ENCODE measurements at places on chromosomes 6 and 20.

DNA sequence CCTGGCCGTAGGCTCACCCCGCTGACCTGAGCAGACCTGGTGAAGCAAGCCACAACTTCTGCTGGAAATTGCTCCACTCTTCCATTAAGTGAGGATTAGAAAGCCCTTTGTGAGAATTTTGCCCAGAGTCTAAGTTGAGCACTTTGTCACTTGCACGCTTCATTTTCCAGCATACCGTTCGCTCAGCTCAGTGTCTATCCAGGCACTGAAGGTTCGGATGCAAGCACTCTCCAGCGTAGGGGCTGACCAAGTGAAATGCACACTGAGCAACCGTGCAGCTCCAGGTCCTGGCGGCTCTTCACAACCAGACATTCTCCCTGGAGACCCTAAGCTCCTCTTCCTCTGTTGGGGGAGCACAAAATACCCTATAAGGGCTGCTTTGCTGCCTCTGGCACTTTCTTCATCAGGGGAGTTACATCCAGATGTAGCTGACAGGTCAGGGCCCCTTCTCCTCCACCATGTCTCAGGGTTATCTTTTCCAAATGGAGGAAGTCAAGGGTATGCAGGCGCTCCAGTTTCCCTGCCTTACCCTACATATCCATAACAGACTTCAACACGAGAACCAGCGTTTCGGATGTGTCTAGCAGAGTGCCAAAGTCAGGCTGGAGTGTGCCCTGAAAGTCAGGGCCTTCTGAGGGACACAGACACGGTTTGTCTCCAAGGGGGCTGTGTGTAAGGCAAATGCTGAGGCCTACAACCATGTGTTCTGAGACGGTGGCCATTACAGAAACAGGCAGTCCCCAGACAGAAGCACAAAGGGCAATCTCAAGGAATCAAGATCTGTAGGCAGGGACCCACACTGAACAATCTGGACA, 146.7 kb upstream of the AFDN start:
- DNase-seq: no peak

- DNase-seq: peak; percentile 89
These were observed 66.3 kb upstream of the CD93 start for GRCh38 chr20:23152308-23152892.

GRCh38 chr6:139996253-139996834, 621.9 kb upstream of the CITED2 start:
- no peak for DNase-seq

DNA sequence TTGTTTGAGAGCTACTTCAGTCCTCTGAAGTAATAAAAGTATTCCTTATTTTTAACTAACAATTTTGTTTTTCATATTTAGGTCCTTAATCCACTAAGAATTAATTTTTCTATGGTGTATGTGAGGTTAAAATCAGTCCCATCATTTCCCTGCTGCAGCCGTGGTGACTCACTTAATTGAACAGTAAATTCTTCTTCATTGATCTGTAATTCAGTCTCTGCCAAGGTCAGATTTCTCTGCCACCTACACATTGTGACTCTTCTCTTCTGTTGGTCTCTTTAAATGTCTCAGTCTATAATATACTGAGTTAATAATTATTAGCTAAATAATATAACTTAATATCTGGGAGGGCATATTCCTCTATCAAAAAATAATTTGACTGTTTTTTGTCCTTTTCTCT, 262.3 kb downstream of the UTRN start:
- DNase-seq: no peak

DNA sequence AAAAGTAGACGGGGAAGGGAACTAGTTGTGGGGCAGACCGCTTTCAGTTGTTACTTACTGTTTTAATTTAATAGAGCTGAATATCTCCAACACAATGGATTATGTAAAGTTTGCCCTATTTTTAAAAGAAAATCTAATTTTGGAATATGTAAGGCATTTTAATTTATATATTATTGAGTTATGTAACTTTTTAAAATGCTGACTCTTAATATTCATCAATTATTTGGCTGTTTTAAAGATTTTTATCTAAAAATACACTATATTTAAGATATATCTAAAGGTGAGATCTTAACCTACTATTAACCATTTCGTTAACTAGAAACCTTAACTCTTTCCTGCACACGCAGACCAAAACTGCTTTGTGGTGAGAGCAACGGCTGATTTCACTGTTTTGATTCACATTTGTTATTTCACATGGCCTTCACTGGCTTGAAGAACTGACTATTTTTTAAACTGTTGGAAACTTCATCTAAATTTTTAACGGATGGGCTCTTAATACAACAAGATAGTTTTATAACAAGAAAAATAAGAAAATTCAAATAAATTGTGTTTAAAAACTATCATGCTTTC, 87.9 kb downstream of the HUS1B start:
- DNase-seq: no peak

DNA sequence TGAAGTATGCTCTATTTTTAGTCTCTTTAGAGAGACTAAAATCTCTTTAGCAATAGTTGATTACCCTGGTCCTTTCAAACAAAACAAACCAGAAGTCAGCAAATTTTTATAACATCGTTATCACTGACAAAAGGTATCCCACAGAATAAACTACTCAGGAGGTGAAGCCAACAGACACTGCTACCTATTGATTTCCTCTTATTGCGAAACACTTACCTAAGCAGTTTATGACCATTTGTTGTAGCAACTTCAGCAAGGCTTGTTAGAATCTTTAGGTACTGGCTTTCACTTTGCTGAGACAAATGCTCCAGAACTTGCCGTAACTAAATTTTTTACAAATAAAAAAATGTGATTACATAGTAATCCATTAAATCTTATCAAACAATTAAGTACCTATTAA, 64.4 kb downstream of the HACE1 start:
- no peak for DNase-seq

GRCh38 chr6:155031091-155031490, 36.0 kb downstream of the TIAM2 start:
- DNase-seq: no peak

DNA sequence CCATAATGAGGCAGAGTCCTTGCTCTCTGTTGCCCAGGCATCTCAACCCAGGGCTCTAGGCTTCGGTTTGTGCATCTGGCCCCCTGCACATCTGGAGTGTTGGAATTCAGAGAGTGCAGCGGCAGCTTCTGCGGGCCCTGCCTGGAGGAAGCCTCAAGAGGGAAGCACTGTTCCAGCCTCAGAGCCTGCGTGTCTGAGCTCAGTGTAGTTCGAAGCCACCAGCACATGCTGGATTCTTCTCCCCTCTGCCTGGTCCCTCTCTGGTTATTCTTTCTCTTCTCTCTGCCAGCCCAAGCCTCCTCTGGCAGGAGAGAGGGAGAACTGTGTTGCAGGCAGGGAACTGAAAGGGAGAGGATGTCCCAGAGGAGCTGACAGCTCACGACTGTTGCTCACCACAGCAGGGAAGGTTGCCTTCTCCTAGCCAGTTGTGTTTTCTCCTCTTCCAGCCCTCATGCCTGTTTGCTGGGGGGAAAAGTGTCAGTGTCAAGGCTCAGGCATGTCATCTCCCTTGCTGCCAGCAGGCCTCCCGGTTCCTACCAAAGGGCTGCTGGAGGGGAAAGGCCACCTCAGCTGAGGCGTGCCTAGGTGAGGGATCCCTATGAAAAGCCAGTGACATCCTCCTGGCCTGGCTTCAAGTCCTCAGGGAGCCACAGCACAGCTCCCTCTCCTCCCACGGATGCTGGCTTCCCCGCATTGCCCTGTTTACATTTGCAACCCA, 126.0 kb upstream of the LRFN2 start:
- no peak for DNase-seq

DNA sequence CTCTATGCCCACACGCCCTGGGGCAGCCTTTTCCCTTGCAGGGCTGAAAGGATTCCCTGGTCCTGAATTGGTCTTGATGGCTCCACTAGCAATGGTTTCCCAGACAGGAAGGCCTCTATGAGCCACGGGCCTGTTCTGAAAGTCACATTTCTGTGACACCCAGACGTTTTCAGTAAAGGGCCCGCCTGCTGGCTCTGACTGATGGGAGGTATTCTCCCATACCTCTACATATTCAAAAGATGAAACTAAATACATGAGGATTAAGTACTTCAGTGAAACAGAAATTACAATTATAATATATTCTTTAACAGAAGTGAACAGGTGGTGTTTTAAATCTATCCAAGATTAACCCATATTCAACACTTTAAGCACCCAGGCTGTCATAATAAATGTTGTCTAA, 629.8 kb downstream of the CDH26 start:
- no peak for DNase-seq

- DNase-seq: peak; percentile 79
These were observed 25.5 kb upstream of the ADTRP start for GRCh38 chr6:11804135-11804534.

DNA sequence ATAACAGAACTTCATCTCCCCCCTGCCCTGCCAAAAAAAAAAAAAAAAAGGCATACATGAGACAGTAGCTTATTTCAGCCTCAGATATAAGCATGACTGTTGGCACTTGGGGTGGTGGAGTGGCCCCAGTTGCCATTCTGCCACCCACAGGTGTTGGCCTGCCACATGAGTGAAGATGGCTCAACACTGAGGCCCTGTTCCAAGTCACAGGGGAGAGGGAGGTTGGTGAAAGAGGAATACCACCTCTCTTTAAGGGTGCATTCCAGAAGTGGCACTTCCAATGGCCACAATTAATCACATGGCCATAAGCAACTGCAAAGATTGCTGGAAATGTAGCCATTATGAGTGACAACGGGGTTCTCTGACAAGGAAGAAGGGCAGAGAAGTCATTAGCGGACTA, 61.9 kb upstream of the JARID2 start:
- no peak for DNase-seq

- no peak for DNase-seq
These were observed 971.5 kb upstream of the CITED2 start for GRCh38 chr6:140345935-140346334.

DNA sequence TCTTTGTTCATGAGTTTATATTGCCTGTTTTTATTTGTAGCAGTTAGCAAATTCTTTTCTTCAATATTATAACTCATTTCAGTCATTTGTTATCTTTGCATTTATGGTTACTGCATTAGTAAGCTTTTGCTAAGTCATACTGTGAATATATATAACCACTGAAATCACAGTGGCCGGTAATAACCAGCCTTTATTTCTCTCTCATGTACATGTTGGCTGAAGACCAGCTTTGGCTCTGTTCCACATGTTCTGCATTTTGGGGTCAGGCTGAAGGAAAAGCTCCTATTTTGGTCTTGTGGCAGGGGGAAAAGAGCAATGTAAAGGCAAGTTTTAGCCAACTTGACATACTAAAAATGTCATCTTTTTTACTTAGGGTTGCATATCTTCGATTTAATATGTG, 276.3 kb downstream of the BCKDHB start:
- no peak for DNase-seq

- DNase-seq: no peak
These were observed 123.9 kb downstream of the RIN2 start for GRCh38 chr20:19881990-19882389.

GRCh38 chr6:27593200-27593818, 120.4 kb upstream of the ZNF184 start:
- DNase-seq: no peak

DNA sequence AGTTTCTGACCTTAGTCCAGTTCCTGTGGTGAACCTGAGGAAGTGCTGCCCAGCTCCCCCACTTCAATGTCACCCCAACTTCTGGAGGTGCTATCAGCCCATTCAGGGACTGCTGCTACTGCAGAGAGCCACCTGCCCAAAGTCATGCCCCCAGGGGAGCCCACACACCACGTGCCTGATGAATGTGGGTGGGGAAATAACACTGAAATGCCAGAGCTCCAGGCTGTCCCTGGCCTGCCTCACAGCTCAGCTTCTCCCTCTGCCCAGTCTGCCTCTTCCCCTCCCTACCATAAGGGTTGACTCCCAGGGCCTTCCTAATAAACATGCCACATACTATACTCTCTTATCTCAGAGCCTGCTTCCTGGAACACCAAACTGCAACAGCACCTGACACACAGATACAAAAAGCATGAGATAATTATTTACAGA, 276.4 kb upstream of the MOCS1 start:
- DNase-seq: no peak

Measured in inflammatory macrophage treated with lipopolysaccharide for 4 hours (primary cell).